ENCODE measurements at places on chromosomes 2 and 18.
A peak's percentile ranks its signal among the peaks of the same experiment; 100 is the strongest.

DNA sequence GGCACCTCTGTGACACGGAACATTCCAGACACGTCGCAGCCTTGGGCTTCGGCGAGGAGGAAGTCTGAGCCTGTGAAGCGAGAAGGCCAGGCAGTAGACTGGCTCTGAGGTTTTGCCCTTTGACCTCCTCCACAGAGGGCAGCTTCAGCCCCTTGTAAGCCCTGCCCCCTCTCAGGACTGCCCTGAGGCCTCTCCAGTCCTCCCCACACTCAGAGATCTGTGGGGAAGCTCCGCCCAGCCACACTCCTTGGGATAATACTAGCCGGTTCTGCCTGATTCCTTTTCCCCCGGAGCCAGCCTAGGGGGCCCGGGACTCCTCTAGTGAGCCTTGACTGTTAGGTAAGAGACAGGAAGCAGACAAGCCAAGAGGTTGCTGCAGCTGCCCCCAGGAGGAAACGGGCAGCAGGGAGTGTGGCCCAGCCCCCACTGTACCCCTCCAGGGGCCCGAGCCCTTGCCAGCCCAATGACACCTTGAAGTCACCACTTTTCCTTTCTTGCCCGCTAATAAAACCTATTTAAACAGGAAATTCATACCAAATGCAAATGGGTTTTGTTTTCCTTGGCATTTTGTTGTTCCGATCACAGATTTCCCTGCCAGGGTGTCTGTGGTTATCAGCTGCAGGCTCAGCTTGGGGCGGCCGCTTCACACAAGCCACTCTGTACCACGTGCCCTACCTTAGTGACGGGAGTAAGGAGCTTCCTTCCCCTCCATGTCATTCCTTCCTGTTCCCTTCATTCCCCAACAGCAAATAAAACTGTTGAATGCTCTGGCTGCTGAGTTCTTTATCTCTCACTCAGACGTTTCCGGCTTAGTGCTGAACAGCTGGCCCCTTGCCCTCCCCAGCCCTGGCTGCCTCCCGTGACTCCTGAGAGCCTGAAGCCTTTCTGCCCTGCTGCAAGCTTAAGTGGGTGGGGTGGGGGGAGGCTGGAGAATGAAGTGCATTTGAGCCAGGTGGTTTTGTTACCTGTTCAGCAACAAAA is 124.7 kb downstream of the CABLES1 start:
- no peak for DNase-seq

DNA sequence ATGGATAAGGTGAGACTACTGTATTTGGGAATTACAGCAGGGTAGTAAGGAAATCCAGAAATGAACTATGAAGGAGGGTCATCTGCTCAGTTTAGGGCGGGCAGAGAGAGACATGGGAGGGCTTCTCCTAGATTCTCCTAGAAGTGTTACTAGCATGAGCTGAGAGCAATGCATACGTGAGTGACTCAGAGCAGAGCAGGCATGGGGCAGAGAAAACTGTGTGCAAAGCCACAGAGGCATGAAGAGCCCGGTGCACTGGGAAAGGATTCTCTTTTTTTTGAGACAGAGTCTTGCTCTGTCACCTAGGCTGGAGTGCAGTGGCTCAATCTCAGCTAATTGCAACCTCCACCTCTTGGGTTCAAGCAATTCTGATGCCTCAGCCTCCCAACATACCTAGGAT is 116.2 kb downstream of the SOCS6 start:
- DNase-seq: no peak

DNA sequence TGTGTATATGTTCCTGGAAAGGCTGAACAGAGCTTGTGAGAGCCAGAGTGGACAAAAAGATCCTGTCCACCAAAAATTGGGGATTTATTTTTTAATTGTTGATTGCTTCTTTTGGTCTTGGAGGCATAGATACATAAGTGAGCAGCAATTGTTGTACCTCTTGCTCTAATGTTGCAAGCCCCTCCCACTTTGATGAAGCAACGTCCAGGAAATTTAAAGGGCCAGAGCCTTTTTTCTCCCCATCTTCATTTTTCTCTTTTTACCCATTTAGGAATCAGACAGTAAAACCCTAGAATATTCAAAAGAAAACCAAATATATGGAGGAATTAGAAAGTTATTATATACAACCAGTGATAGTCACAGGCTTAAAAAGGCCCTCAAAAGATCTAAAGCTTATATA is 871.8 kb upstream of the NRXN1 start:
- DNase-seq: no peak

DNA sequence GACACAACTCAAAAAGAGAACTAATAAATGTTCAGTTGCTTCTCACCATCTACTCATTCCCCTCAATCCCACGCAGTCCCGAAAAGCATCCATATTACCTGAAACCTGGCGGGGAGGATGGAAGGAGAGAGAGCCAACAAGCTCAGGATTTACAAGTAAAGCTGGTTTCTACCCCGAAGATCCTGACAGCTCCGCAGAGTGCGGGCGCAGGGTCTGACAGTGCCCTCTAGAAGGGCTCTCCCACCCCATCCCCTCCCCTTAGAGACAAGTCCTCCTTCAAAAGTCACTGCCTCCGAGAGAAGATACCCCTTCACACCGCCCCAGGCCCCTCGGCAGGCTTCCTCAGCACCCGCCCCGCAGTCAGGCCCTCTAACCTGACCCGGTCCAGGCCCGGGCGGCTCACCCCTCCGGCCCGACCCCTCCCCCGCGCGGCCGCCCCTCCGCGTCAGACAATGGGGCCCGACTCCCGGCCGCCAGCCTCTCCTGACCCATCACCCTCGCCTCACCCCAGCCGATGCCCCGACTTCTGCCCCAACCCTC is 550 bp downstream of the RAB1A start:
- DNase-seq: no peak

GRCh38 chr18:9136315-9137155 is at the start of gene ANKRD12:
TSS of gene ANKRD12 (plus strand) at chr18:9136781. CDS start at chr18:9182433, 45,652 bp downstream.
- peak; percentile 85 for DNase-seq

DNA sequence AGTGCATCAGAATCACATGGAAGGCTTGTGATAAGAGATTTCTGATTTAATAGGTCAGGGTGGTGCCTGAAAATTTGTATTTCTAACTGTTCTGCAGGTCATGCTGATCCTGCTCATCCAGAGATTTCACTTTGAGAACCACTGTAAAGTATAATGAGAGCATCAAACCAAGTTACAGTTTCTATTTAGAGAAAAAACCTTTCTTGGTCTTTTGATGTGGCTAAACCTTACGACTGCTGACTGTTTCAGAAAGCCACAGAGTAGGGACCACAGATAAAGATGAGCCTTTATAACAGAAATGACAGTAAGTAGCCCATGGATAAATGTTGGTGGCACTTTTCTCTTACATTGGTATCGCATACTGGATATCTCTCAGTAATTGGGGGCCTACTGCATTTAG is 109.4 kb upstream of the FANCL start:
- no peak for DNase-seq

GRCh38 chr2:4012197-4012596 is 308.8 kb downstream of the DCDC2C start:
- DNase-seq: no peak

- no peak for DNase-seq
Observed at GRCh38 chr2:113848758-113849415, 41.0 kb upstream of the ACTR3 start.

DNA sequence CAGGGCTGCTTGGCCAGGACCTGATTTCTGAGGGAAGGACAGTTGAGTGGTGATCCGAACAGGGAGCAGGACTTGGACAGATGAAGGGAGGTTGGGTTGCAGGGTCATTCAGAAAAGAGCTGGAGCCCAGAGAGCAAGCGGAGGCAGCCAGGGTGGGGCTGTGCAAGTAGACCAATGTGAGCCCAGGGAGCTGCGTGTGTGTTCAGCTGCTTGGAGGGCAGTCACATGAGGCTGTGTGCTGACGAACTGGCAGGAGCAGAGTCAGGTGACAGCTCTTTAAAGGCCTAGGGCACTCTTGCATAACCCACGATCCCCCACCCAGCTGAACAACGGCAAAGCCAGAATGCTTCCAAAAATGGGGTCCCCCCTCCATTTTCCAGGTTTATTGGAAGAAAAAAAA is 4.6 kb upstream of the MLPH start:
- peak; percentile 9 for DNase-seq

- DNase-seq: no peak
Observed at GRCh38 chr2:128722489-128722888, 403.8 kb upstream of the HS6ST1 start.

DNA sequence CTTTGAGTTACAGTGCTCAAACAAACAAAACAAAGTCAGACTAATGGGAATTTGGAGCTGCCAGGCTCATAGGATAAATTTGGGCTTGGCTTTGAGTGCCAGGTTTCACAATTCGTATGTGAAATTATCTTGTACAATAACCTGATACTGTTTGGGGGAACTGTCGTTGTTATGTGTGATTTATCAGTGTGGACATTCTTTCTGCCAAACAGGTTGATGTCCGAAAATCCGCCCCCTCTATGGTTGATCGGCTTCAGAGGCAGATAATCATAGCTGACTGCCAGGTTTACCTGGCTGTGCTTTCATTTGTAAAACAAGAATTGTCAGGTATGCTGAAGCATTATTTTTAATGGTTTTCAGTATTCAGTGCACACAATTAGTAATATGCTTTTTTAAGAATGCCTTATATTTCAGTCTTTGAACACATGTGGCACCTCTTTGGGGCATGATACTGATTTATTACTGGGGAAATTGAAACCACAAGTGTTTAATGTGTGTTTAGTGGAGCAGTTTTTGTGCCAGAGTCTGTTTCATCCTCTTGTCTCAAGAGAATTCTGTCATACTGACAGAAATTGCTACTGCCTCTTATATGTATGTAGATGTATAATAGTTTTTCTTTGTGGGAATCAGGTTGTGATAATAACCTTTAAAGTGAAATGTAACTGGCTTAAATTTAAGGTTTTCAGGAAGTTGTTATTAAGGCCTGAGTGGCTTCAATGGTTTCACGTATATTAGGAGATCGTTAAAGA is 54.6 kb downstream of the TTC39C start:
- DNase-seq: no peak

DNA sequence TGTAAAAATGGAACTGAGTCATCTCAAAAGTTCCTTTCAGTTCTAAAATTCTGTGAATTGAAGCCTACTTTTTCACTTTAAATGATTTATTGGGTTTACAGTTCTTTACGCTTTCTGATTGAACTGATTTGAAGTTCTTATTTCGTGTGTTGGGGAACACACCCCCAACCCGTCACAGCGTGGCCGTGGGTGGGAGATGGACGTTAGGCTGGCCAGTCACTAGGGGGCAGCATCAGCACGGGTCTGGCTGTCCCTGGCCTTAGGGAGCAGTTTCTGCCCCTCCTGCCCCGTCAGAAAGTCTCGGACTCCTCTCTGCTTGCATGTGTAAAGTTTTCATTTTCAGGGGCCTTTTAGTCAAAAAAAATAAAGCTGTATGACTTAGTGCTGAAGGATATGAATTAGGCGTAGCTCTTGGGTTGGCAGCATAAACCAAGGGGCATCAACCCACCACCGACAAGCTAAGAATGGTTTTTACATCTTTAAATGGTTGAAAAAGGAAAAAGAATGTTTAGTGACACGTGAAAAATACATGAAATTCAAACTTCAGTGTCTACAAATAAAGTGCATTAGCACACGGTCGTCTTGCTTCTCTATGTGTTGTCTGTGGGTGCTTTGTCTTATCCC is 63.4 kb downstream of the ZCCHC2 start:
- peak; percentile 56 for DNase-seq

- no peak for DNase-seq
Observed at GRCh38 chr18:76203552-76203951, 291.5 kb downstream of the ZNF516 start.

GRCh38 chr2:146489386-146489785 is 1355.4 kb upstream of the ACVR2A start:
- DNase-seq: no peak

GRCh38 chr18:11851806-11852337 is 659 bp downstream of the CHMP1B start:
- peak; percentile 14 for DNase-seq

GRCh38 chr2:168685600-168686451 is 116.6 kb upstream of the NOSTRIN start:
- no peak for DNase-seq

GRCh38 chr2:122859260-122859659 is 1103.8 kb downstream of the TSN start:
- no peak for DNase-seq

GRCh38 chr2:109478906-109479493 is 134.8 kb downstream of the SEPTIN10 start:
- no peak for DNase-seq

DNA sequence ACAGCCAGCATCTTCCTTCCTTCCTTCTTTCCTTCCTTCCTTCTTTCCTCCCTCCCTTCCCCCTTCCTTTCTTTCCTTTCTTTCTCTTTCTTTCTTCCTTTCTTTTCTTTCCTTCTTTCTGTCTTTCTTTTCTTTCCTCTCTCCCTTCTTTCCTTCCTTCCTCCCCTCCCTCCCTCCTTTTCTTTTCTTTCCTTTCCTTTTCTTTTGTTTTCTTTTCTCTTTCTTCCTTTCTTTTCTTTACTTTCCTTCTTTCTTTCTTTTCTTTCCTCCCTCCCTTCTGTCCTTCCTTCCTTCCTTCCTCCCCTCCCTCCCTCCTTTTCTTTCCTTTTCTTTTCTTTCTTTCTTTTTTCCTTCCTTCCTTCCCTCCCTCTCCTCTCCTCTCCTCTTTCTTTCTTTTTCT is 296.0 kb upstream of the LRRTM4 start:
- no peak for DNase-seq

GRCh38 chr2:157592948-157593347 is 35.7 kb downstream of the ACVR1C start:
- no peak for DNase-seq

GRCh38 chr2:155200753-155201152 is 502.3 kb downstream of the KCNJ3 start:
- DNase-seq: no peak

DNA sequence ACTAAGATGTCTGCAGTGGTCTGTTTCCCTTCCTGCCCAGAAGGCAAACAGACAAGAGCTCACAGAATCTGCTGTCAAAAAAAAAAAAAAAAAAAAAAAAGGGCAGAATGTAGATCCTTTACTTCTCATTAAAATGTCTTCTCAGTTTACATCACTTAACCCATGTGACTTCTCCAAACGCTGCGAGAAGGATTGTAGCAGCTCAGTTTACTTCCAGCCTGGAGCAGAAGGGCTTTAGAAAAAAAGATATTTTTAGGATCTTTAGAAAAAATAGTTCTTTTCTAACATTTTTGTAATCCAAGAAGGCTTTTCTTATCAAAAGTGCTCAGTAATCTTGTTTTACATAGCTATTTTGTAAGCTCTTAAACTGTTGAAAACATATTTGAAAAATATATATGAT is 425.4 kb downstream of the CNTNAP5 start:
- DNase-seq: no peak

- DNase-seq: no peak
Observed at GRCh38 chr2:8197101-8197500, 484.8 kb upstream of the ID2 start.

GRCh38 chr2:47086054-47086471 is 69.0 kb downstream of the STPG4 start:
- no peak for DNase-seq

- peak; percentile 65 for DNase-seq
Observed at GRCh38 chr18:48676756-48677368, 138.0 kb downstream of the CTIF start.

GRCh38 chr18:6782861-6783260 is 53.3 kb downstream of the ARHGAP28 start:
- no peak for DNase-seq

DNA sequence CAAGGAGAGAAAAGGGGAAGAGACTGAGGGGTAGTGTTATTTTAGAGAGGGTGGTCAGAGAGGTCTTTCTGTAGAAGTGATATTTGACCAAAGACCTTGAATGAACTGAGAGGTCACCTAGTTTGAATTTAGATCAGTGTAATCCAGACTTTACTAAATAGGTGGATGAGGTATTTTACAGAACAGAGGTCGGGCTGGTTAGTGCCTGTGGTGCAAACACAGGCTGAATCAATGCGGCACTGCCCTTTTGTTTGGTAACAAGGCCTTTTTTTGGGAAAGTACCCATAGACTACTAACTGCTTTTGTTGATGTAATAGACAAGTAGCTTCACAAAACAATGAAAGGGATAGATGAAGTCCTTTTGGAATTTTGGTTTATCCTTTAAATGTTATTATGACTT is 15.9 kb downstream of the RAPGEF4 start:
- no peak for DNase-seq

All from NCI-H748 treated with DMSO at 0.1 percent for 48 hours (cell line).